ENCODE measurements at places on chromosomes 6 and 20.
A peak's percentile ranks its signal among the peaks of the same experiment; 100 is the strongest.

- DNase-seq = no peak
Measured at GRCh38 chr6:136146130-136146529, 104.0 kb downstream of the MTFR2 start.

DNA sequence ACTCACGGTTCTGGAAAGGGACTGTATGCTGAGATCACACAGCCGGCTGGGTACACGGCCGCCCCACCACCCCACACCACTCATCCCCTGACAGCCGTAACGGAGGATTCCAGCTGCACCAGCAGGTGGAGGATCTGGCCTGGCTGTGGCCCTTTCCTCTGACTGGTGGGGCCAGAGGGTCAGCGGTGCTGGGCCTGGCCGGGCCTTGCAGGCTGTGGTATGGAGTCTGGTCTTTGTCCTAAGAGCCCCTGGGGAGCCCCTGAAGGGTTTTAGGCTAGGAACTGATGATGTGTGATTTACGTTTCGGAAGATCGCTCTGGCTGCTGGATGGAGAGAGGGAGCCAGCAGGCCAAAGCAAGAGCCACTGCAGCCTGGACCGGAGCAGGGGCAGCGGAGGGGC, 26.6 kb downstream of the NOL4L start:
- no peak for DNase-seq

- no peak for DNase-seq
Measured at GRCh38 chr20:48733296-48733790, 94.5 kb downstream of the PREX1 start.

DNA sequence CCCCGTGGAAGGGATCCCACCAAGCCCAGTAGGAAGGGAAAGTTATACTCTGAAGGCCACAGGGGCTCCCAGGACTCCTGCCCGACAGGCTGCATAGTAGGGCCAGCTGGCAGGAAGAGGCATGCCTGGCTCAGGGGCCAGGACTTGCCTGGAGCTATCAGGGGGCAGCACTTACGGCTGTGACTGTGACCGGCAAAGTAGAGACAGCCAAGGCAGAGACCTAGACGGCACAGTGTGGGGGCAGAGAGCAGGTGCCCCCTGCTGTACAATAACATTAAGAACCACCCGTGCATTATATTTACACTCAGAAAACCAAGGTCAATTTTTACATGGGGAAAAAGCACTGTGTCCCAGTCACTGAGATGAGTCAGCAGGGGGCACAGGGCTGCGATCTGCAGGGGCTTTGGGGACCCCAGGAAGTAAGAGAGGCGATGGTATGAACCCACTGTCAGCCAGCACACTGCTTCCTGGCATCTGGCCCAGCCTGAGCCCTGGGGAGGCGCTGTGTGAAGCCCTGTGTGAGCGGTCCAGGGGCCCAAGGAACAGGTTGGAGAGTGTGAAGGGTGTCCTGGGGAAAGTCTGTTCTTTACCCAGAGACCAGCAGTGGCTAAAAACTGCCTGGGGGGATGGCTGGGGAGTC, 9.9 kb downstream of the CCDC167 start:
- DNase-seq = no peak

GRCh38 chr6:157429248-157429647, 48.3 kb downstream of the ZDHHC14 start:
- no peak for DNase-seq

- no peak for DNase-seq
Measured at GRCh38 chr6:165726965-165727381, 63.9 kb upstream of the PDE10A start.

- no peak for DNase-seq
Measured at GRCh38 chr6:122154912-122155575, 244.4 kb upstream of the HSF2 start.

DNA sequence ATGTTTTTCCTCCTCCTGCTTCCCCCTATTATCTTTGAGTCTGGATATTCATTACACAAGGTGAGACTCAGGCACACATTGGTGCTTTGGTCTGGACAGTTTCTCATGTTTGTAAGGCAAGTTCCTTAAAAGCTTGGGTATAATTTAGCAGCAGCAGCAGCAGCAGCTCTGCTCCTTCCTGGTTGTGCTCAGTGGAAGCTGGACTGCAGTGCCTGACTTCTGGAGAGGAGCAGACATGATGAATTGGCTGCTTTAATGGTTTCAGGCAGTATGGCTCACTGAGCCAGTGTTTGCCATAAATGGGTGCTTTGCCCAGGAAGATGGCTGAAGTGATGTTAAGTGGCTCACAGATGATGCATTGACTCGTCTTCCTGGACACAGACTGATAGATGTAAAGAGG, 32.4 kb downstream of the SLC9A8 start:
- no peak for DNase-seq

GRCh38 chr6:105432797-105433196, 29.9 kb upstream of the PREP start:
- DNase-seq = no peak

GRCh38 chr6:137976430-137976829, 109.4 kb downstream of the TNFAIP3 start:
- no peak for DNase-seq

GRCh38 chr20:7257692-7258466, 490.4 kb downstream of the BMP2 start:
- DNase-seq = no peak

DNA sequence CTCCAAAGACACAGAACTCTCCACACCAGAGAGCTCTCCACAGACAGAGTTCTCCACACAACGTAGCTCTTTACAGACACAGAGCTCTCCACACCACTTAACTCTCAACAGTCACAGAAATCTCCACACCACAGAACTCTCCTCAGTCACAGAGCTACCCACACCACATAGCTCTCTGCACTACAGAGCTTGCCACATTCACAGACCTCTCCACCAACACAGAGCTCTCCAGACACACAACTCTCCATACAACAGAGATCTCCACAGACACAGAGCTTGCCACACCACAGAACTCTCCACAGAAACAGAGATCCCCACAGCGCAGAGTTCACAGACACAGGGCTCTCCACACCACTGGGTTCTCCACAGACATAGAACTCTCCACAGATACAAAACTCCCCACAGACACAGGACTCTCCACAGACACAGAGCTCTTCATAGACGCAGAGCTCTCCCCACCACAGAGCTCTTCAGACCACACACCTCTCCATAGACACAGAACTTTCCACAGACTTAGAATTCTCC, 52.5 kb downstream of the ERMARD start:
- DNase-seq = peak; percentile 84

GRCh38 chr6:96611342-96611991, 48.5 kb downstream of the FHL5 start:
- no peak for DNase-seq

- no peak for DNase-seq
Measured at GRCh38 chr20:10470276-10470675, 35.2 kb downstream of the SLX4IP start.

- DNase-seq = no peak
Measured at GRCh38 chr6:133553652-133554051, 312.5 kb downstream of the EYA4 start.

DNA sequence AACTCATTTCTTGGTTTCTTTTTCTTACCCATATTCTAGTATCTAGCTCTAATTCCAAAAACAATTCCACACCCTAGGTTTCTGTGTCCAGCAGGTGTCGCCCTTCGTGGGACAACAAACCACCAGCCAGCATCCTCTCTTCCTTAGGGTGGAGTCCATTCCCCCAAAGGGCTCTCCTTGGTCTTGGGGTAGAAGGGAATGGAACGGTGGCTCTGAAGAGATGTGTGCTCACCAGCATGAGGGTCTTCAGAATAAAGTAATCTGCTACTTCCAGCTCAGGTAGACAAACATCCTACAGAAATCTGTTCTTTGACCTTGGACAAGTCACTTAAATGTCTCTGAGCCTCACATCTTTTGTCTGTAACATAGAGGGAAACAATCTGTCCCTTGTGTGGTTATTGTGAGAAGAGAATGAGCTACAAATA, 7.2 kb downstream of the HLA-DMB start:
- no peak for DNase-seq

DNA sequence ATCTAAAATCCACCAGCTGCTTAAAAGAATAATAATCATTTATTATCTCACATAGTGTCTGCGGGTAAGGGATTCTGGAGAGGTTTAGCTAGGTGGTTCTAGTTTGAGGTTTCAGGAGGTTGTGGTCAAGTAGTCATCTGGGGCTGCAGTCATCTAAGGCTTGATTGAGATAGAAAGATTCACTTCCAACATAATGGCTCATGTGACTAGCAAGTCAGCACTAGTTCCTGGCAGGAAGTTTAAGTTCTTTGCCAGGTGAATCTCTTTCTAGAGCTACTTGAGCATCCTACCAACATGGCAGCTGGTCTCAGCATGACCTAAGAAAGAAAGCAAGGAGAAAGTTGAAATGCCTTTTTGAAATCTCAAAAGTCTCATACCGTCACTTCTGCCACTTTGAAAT, 128.8 kb downstream of the EDN1 start:
- DNase-seq = no peak

GRCh38 chr20:47221036-47221625, 135.4 kb downstream of the ZMYND8 start:
- DNase-seq = no peak

- DNase-seq = no peak
Measured at GRCh38 chr20:676315-676937, 824 bp upstream of the SCRT2 start.
